ENCODE measurements at places on chromosomes 6 and 20. TPM values are rescaled to one million over a fixed set of nuclear protein-coding genes. Genes with fewer than 3 reads are reported as not detected.
A peak's percentile ranks its signal among the peaks of the same experiment; 100 is the strongest.

- no peak for DNase-seq
Measured at GRCh38 chr6:139534472-139535115, 160.1 kb upstream of the CITED2 start.

- peak; percentile 13 for DNase-seq
Measured at GRCh38 chr20:36732456-36732855, 13.4 kb downstream of the NDRG3 start.

DNA sequence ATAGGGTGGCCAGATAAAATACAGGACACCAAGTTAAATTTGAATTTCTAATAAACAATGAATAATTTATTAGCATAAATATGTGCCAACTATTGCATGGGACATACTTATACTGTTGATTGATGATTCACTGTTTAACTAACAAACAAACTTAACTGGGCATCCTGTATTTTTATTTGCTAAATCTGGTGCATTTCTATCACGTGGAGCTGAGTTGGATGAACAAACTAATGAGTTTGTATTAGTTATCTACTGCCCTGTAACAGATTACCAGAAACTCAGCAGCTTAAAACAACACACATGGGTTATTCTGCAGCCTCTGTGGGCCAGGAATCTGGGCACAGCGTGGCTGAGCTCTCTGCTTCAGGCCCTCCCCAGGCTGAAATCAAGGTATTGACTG lies 28.2 kb upstream of the PMEPA1 start:
- no peak for DNase-seq

DNA sequence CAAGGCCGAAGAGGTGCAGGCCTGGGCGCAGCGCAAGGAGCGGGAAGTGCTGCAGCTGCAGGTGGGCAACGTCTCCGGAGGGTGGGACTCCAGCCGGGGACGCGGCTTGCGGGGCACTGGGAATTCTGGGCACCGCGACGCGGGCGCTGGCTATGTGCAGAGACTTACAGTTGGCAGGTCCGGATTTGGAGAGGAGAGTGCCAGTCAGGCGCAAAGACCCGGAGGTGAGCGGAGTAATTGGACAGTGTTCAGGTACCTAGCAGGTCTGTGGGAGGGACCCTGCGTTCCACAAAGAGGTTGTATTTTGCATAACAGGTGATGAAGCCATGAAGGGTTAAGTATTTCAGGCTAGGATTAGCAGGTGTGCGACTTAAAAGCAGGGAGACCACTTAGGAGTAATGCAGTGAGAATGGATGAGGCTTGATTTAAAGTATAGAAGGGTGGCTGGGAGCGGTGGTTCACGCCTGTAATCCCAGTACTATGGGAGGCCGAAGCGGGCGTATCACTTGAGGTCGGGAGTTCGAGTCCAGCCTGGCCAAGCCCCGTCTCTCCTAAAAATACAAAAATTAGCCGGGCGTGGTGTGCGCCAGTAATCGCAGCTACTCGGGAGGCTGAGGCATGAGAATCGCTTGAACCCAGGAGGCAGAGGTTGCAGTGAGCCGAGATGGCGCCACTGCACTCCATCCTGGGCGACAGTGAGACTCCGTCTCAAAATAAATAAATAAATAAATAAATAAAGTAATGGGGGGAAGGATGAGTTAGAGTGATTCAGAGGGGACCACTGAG lies 1.0 kb downstream of the MRPS26 start:
- peak; percentile 73 for DNase-seq

MAP3K7 gene
- 47.1 TPM for total RNA-seq

HCRTR2 gene
- total RNA-seq, result not detected

Measured in GM23338 (cell line).